ENCODE measurements at places on chromosomes 1 and 21. TPM values are rescaled to one million over a fixed set of nuclear protein-coding genes. Genes with fewer than 3 reads are reported as not detected.

- DNase-seq, result no peak
These were observed 60.5 kb upstream of the KIAA1614 start for GRCh38 chr1:180851995-180852887.

Gene CENPF
- total RNA-seq, result 203 TPM

DNA sequence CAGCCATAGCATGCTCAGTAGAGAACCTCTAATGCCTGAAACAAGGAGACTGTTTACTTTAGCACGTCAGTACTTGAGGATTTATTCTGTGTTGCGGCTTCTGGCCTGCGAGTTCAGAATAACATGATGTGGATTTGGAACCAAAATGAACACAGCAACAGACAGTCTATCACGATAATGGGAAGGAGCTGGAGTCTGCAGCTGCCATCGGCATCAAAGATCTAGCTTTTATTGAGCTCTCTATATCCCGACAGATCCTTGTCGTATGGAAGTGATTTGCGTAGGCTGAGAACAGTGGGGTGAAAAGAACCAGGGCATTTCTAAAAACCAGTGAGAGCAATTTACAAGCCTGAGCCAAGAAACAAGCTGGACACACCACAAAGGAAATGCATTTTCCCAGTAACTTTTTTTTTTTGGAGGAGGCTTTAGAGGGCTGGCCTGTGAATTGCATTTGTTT lies 294.2 kb downstream of the KIF26B start:
- no peak for DNase-seq

- no peak for DNase-seq
These were observed 5.4 kb downstream of the TNN start for GRCh38 chr1:175073061-175073460.

GRCh38 chr1:178119628-178120027 lies 25.7 kb downstream of the RASAL2 start:
- no peak for DNase-seq

- DNase-seq, result no peak
These were observed 63.4 kb upstream of the LRP8 start for GRCh38 chr1:53391296-53391695.

GRCh38 chr1:226798427-226799411 lies 59.6 kb upstream of the ITPKB start:
- DNase-seq, result peak; percentile 71

DNA sequence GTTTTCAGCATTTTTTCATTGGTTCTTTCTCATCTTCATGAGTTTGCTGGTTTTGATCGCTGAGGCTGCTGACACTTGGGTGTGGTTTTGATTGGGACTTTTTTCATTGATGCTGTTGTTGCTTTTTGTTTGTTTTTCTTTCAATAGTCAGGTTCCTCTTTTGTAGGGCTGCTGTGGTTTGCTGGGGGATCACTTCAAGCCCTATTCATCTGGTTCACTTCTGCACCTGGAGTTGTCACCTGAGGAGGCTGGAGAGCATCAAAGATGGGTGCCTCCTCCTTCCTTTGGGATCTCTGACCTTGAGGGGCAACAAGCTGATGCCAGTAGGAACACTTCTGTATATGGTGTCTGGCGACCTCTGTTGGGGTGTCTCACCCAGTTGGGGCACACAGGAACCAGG lies 1279.9 kb upstream of the TMPRSS15 start:
- DNase-seq, result no peak

GRCh38 chr1:44377925-44378784 lies 23.1 kb upstream of the ERI3 start:
- DNase-seq, result peak; percentile 47

GRCh38 chr21:36079671-36080070 lies 9.8 kb downstream of the CBR1 start:
- no peak for DNase-seq

DNA sequence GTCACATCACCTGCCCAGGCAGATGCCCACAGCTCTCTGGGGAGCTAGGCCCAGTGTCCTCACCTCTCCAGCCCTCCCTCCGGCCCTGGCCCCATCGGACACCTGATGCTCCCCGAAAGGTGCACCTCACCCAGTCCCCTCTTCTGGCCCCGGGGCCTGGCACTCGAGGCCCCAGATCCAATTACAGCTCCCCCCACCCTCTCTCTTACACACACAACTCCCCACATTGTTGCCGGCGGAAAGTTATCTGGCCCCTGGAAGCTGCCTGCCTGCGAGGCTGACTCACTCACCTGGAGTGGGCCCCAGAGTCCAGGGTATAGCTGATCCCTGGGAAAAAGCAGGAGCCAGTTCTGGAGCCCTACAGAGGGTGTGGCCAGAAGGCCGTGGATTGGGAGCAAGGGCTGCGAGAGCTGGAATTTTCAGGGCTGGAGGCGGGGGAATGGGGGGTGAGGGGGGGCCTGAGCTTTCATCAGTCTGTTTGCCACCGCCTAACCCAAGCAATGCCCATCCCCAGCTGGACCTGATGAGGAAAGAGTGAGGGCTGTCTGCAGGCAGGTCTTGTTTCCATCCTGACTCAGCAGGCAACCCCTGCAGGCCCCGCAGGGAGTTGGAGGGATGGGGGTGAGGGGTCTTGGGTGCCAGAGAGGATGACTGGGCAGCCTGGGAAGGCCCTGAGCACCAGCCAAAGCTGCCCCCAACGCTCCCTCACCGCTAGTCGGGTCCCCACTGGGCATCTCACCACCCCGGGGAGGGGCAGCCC lies 948 bp downstream of the FBXO2 start:
- no peak for DNase-seq

Gene CBR3
- total RNA-seq, result 24.4 TPM

Measured in activated CD4-positive, alpha-beta T cell treated with anti-CD3 and anti-CD28 coated beads, Interleukin-2, amount 10 ng/mL, durations not matched to agents 7 days and 5 days (primary cell).